ENCODE measurements at places on chromosomes 7 and 10.

DNA sequence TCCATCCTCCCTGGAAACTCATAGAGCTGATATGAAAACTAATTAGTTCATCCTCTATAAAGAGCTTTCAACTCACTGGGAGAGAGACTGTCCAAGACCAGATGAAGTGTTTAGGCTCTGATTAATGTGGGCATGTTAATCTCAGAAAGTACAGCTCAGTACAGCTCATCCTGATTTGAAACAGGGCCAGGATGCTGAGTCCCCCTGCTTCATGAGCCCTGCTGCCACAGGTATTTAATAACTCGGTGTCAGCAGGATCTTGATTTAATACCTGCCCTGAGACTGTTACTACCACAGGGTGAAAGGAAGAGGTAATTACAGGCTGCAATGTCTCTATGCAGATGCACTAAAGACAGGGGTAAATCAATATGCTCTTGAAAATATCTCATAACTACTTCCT, 10.8 kb downstream of the LMOD2 start:
- no peak for DNase-seq

- DNase-seq, result no peak
Measured at GRCh38 chr7:39313974-39314373, 252.2 kb upstream of the YAE1 start.

- no peak for DNase-seq
Measured at GRCh38 chr7:150972023-150972468, 6.1 kb downstream of the KCNH2 start.

DNA sequence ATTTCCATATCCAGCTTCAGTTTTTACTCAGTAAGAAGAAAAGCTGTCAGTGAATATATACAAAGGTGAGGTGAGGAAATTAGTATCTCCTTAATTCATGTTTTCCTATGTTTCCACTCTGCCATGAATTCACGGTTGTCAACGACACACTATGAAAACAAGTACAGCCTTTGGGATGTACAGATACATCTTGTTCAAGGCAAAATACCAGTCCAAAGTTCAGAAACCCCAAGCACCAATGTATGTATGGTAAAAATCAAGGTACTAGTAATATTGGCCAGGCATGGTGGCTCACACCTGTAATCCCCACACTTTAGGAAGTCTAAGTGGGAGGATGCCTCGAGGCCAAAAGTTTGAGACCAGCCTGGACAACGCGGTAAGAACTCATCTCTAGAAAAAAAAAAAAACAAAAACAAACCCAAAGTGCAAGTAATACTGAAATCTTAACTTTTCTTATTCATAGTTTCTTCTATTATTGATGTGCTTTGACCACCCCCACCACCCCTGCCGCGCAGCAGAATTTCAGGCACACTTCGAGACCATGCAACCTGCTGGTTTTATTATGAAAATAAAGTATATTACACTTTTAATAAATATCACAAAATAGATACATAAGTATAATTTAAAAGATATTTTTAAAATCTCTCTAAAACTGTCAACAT, 3.5 kb downstream of the ESYT2 start:
- no peak for DNase-seq

DNA sequence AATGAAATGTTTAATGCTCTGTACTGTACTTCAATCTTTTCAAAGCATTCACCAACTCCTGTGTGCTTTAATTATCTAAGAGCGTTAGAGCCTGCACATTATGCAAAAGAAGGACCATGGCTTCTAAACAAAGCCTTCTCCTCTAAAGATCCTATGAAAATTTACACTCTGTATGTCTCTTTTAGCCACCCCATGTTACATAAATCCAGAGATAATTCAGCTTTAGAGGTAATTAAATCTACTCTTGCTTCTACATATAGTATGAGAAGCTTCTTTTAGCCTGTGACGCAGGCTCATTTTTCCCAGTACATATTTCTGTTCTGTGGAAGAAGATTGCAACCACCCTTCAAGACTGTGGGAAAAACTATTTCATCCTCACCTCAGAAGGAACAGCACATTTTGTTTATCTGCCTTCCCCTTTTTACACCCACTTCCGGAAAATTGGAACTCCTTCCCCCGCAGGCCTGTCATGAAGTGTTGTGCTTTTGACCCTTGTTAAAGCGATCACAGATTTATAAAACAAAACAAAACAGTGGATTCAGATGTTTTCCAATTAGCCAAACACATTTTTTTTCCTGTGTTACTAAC, 8.1 kb upstream of the TAS2R16 start:
- DNase-seq, result no peak

DNA sequence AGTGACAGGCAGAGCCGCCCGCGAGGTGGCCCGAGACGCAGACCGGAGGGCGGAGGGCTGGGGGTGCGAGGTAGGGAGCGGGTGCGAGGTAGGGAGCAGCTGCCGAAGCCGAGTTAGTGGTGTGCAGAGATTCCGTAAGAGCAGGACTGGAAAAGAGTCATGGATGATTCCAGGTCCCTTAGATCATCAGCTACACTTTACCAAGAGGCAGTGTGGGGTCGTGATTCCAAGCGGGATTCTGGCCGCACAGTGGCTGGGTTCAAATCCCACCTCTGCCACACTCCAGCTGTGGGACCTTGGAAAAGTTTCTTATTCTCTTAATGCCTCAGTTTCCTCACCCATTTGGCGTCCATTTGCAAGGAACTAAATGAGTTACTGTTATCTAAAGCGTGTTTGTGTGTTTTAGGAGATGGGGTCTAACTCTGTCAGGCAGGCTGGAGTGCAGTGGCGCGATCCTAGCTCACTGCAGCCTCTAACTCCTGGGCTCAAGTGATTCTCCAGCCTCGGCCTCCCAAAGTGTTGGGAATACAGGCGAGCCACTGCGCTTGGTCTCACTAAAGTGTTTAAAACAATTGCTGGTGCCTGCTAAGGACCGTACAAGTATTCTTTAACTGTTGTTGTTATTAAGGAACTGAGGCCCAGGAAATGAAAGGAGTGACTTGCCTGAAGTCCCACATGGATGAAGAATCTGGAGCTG, 1.1 kb downstream of the NDUFB2 start:
- DNase-seq, result no peak
